Naive thymus-derived CD8-positive, alpha-beta T cell (primary cell): ENCODE measurements at places on chromosomes 13 and 19. TPM values are rescaled to one million over a fixed set of nuclear protein-coding genes. Genes with fewer than 3 reads are reported as not detected.

DNA sequence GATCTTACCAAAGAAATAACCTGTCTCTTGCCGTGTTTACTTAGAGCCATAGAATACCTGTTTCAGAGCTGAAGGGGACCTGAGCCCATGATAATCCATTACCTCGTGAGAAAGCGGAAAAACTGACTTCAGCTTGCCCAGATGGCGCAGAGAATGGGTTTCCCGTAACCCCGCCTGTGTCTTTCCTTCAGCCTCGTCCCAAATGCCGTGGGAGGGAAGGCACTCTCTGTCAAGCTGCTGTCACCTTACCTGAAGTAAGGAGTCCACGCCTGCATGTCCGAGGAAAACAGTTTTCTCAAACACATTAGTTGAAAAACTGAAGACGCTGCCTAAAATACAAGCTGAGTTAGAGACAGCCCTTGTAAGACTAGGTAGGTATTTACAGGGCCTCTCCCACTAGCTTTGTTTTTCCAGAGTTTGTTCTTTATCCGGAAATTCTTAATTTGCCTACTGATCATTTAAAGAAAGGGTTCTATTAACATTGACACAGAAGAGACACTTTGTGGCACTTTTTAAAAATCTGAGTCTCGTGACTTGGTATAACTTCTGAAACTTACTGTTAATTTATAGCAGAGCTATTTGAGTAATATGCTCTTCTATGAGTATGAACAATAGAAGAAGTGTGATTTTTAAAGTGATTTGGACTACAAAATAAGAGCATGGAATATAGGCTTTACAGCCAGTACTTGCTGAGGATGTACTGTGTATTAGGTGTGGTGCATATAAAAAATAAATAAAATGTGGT lies 1.3 kb upstream of the INTS6 start:
- DNase-seq = no peak

The AZU1 gene
- total RNA-seq = 0.36 TPM

DNA sequence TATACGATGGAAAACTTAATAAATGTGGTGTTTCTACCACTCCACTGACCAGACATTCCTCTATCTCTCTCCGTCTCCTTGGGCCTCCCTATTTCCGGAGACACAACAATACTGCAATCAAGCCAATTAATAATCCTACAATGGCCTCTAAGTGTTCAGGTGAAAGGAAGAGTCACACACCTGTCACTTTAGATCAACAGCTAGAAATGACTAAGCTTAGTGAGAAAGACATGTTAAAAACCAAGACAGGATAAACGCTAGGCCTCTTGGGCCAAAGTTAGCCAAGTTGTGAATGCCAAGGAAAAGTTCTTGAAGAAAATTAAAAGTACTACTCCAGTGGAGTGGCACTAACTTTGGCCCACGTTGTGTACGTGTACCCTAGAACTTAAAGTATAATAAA lies 22.5 kb downstream of the ZDHHC20 start:
- no peak for DNase-seq

DNA sequence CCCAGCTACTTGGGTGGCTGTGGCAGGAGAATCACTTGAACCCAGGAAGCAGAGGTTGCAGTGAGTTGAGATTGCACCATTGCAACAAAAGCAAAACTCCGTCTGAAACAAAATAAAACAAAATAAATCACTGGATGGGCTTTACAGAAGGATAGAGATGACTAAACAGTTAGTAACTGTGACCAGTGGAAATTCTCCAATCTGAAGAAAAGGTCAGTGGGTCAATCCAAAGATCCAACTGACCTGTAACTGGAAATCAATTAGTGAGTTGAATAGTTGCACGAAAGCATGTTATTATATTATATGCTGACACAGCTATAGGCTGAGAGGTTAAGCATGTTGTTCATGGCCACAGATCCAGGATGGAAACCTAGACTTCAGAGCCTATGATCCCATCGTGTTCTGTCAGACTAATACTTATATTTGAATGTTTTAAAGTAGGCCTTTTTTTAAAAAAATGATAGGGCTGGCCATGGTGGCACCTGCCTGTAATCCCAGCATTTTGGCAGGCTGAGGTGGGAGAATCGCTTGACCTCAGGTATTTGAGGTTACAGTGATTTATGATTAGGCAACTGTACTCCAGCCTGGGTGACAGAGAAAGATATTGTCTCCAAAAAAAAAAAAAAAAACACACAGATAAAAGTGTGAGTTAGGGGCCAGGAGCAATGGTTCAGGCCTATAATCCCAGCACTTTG lies 1.4 kb downstream of the ECH1 start:
- DNase-seq = no peak

GRCh38 chr13:54194233-54195024 lies 1165.8 kb downstream of the OLFM4 start:
- DNase-seq = no peak

- DNase-seq = no peak
These were observed 15.0 kb downstream of the PPP5C start for GRCh38 chr19:46361915-46362314.

DNA sequence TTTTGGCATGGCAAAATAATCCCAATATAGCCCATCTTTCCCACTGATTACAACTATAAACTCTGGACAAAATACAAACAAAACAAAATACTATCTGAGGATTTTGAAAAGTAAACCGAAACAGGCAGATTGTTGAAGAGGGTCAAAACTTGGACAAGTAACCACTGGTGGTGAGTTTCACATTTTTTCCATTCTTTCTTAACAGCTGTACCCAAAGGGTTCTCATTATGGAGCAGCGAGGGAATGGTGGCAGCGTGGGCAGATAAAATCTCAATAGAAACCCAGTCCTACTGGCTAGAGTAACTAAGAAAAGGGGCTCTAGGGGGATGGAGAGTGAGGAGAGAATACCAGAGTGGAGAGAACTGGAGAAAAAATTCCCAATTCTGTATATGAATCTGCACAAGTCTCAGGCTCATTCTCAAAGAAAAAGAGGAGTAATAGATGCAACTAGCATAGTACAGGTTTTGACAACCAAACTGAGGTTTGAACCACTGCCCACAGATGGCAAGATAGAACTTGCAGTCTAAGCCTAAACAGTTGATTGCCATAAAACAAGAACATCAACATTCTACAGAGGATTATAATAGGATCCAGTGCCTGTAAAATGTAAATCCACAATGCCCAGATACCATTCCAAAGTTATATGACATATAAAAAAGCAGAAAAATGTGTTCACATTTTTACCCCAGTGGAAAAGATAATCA lies 284.5 kb downstream of the KCNRG start:
- no peak for DNase-seq

The CCDC169 gene
- not detected for total RNA-seq

GRCh38 chr13:21673539-21673788 lies 2.6 kb downstream of the FGF9 start:
- no peak for DNase-seq
